ENCODE measurements at places on chromosomes 11 and 22. TPM values are rescaled to one million over a fixed set of nuclear protein-coding genes. Genes with fewer than 3 reads are reported as not detected.

DNA sequence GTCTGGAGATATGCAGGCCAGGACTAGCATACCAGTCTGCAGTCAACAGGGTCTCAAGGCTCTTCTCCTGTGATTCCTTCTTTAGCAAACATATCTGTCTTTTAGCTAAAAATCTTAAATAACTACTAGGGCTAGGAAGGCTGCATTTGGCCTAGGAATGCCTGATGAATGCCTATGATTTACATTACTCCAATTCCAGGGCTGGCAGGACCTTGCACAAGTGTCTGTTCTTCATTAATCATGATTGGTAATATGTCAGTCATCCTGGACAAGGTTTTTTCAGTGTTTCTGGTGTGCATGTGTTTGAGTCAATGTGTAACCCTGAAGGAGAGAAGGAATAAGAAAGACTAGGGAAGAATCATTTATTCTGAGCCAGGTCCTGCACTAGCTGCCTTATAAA, 280.5 kb upstream of the NARS2 start:
- DNase-seq: no peak

DNA sequence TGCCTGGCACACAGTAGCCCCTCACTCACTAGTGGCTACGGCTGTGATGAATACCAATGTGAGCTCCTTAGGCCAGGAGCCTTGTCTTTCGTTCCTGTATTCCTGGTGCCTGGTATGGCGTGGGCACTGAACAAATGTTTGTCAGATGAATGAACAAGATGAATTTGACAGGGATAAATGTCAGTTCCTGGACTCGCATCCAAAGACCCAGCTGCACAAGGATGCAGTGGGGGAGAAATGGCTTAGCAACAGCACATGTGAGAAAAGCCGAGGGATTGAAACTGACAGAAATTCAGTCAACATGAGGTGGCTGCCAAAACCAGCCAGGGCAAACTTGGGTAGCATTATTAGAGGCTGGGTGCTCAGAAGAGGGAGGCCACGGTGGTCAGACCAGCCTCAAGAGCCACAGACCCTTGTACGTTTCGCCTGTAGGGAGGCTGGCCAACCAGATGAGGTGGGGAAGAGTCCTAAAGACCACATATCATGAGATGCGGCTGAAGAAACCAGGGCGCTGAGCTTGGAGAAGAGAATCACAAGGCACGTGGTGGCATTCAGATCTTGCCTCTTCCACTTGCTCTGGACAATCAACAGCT, 7.7 kb upstream of the SLC22A8 start:
- no peak for DNase-seq

DNA sequence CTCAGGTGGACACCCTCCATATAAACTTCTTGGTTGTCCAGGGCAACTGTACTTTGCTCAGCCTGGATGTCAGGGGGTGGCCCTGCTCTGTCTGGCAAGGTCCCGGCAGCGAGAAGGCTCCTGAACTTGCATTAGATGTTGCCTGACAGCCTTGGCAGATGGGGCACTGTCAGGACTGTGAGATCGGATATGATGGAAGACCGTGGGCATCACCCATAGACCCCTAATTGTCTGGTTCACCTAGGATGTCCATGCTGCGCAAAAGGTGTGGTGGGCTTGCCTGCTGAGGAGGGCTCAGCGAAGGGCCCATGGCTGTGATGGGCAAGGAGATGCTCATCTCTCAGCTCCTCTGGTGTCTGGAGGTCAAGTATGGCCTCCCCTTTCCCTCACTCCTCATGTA, 62.7 kb downstream of the MYO18B start:
- DNase-seq: no peak

- DNase-seq: no peak
Observed at GRCh38 chr11:134369656-134370525, 38.1 kb downstream of the GLB1L2 start.

DNA sequence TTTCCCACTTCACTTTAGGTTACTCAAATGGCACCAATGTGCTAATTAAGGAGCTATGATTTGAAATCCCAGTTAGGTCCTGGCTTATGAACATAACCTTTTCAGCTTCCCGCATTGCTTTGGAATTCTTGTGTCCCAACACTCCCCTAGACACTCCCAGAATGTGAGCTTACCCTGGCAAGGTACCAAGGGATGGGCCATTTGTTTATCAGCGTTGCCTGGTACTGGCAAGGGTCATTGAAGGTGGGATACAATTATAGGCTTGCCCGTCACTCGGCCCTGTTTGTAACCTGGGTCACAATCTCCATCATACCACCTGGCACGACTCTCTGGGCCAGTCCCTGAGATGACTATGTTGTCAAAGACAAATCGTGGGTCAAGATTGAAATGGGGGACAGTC, 5.4 kb downstream of the CSRP3 start:
- no peak for DNase-seq

Gene CSF2RB
- not detected for total RNA-seq

Gene SCUBE2
- total RNA-seq: 0.37 TPM

Gene TOMM22
- total RNA-seq: 52.4 TPM
